ENCODE measurements at places on chromosomes 1 and 21.

DNA sequence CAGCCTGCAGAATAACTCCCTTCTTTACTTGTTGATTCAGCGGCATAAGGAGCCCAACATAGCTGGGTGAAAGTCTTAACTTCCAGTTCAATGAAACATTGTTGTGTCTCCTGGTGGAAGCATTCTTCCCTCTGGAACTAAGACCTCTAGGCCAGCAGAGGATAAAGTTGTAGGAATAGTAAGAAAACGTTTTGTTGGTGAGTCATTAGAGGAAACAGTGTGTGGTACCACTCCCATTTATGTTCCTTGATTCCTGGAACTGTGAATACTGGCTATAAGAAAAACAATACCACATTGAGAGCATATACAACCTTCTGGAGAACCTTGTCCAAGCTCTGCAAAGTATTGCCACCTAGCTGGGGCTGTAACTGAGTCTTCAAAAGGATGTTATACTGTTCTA is 737.4 kb upstream of the ZP4 start:
- peak; percentile 76 for DNase-seq

DNA sequence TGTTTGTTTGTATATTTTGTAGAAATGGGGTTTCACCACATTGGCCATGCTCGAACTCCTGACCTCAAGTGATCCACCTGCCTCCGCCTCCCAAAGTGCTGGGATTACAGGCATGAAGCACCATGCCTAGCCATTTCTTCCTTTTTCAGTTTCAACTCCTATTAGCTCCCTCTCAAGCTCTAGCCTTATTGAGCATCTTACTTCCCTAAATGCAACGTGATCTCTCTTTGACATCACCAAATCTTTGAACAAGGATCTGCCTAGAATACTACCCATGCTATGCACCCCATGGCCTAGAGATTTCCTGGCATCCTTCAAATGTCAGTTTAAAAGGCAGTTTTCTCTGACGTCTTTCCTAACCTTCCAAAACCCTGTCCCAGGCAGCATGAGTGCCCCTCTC is 91.1 kb upstream of the NR5A2 start:
- DNase-seq = no peak

DNA sequence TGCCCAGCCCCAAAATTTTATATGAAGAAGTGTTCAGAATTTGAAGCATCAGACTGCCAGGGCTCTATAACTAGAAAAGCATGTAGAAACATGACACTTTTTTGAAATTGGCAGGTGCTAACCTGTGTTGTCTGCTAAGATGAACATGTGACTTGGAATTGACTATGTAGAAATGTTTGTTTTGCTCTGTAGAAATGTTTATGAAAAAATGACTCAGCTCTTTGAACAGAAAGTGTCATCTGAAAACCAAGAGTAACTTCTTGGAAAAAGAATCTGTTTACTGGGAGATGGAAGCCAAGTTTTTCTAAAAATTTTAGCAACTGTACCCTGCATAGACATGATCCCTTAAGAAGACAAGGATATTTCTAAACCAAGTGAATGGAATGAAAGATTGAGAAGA is 59.2 kb downstream of the LHX9 start:
- DNase-seq = no peak

GRCh38 chr1:219847215-219847855 is 81.0 kb downstream of the SLC30A10 start:
- peak; percentile 64 for DNase-seq

DNA sequence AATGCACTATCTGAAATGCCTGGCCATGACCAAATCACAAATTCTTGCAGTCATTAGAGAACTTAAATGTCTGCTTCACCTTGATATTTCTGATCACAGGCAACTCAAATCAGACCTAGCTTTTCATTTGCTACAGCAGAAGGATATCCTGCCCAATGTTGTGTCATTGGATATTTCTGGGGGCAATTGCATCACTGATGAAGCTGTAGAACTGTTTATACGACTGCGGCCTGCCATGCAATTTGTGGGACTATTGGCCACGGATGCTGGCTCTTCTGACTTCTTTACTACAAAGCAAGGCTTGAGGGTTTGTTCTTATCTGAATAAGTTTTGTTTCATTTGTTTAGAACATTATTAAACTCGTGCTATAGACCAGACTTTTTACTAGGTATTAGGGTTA is 14.9 kb downstream of the ZYG11A start:
- no peak for DNase-seq

- no peak for DNase-seq
These were observed 13.0 kb downstream of the CAPN8 start for GRCh38 chr1:223652436-223652941.

DNA sequence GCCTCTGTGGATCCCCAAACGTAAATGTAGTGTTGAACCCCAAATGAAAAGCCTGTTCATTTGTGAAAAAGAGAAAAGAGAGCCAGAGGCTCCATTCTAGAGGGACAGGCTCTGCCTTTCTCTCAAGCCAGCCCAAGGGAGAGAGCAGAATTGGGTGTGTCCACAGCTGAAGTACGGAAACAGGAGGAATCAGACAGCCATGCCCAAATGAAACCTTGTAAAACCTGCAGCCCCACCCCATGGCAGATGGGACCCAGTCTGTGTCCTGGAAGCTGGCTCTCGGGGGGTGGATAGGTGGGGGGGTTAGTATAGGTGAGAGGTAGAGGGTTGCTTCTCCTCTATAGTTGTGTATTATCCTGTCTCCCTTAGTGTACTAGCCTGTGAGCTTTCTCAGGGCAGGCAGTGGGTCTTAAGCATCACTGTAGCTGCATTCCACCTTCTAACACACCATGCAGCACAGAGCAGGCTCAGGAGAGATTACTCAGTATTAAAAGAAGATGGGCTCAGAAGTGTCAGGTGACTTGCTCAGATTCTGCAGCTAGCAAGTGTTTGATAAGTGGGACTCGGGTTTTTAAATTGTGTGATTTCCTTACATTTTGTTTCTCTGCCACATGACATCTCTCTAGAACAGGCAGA is 67.4 kb upstream of the SIPA1L2 start:
- DNase-seq = no peak

- peak; percentile 35 for DNase-seq
These were observed 43.5 kb downstream of the LGR6 start for GRCh38 chr1:202237052-202237451.

GRCh38 chr1:66351913-66352312 is 182.0 kb upstream of the SGIP1 start:
- DNase-seq = no peak

- no peak for DNase-seq
These were observed 7.4 kb downstream of the GPR137B start for GRCh38 chr1:236149696-236150228.

GRCh38 chr1:210771131-210771530 is 362.8 kb downstream of the KCNH1 start:
- no peak for DNase-seq

DNA sequence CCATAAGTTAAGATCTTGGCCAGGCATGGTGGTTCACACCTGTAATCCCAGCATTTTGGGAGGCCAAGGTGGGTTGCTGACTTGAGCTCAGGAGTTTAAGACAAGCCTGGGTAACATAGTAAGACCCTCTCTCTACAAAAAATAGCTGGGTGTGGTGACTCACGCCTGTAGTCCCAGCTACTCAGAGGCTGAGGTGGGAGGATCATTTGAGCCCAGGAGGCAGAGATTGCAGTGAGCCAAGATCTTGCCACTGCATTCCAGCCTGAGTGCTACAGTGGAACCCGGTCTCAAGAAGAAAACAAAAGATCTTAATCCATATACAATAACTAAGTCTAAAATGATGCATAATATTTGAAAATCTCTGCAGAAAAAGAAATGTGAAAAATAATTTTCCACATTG is 165.5 kb upstream of the NR5A2 start:
- peak; percentile 13 for DNase-seq

DNA sequence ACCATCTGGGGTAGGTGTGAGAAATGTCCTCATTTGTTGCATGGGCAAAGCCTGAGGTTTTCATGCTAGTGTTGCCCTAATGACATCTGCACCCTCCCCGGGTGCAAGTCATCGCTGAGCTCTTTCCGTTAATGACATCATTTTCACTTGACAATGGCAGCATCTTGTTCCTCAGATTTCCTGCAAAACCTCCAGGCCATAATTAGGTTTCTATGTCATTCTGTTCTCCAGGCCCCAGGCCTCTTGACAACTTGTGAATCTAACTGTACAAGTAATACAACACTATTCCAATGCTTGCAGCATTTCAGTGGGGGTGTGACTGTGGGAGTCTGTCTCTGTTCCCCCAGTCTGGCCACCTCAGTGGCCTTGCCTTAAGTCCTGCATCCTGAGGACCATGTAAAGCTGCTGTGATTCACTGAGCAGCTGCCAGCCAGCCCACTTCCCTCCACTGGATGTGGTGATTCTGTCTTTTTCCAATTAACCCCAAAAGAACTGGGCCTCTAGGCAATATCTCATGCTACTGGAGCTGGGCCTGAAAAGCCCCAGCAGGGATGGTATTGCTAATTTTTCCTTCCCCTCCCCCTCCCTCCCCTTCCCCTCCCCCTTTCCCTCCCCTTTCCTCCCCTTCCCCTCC is 22.8 kb downstream of the RAB7B start:
- DNase-seq = no peak

- DNase-seq = no peak
These were observed 206.4 kb upstream of the LMO4 start for GRCh38 chr1:87122243-87122642.

- peak; percentile 50 for DNase-seq
These were observed 8.9 kb upstream of the LEMD1 start for GRCh38 chr1:205430696-205431305.

DNA sequence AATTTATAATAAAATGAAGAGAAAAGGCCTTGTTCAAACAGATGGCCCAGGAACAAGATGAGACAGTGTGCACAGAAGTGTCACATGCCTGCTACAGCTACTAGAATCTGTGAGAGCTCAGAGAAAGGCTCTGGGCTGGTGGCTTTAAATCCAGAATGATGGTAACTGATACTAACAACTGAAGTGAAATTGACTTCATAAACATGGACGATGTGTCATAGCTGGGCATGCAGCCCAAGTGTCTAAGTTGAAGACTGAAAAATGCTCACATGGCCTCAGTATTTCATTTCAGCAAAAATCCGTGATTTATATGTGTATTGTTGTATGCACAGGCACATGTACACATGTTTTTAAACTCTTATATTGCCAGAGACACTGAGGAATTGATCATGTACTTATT is 208.3 kb upstream of the RUNX1 start:
- DNase-seq = peak; percentile 97

DNA sequence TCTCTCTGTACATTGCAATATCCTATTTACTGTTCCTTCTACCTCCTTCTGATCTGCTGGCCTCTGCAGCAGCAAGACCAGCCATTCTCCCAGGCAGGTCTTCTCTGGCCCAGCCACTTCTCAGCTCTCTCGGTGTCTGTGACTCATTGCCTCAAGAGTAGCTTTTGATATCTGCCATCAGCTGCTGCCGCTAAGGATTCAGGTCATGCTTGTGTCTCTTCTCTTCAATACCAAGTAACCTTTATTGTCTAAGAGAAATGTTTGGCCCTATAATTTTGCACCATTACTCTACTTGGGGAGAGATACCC is 101.8 kb downstream of the TMEM53 start:
- DNase-seq = no peak

DNA sequence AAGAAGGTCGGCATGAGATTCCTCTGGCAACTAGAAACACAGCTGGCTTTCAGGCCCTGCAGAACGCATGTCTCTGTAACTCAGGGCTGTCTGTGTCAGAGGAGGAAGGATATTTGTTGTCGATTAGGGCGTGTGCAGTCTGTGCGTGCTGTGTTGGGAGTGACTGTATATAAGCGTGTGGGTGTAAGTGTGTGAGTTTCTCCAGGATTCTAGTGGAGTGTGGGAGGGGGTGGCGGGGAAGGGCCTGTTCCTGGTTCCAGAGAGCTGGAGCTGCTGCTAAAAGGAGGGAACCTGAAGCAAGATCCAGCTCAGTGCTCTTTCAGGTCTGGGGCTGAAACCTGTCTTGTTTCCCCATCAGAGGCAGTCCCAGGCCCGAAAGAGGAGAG is 74.3 kb downstream of the SLC16A1 start:
- peak; percentile 16 for DNase-seq

- peak; percentile 47 for DNase-seq
These were observed 13.2 kb downstream of the MAN1C1 start for GRCh38 chr1:25629836-25630235.

- DNase-seq = no peak
These were observed 488 bp downstream of the DBT start for GRCh38 chr1:100249155-100249536.

DNA sequence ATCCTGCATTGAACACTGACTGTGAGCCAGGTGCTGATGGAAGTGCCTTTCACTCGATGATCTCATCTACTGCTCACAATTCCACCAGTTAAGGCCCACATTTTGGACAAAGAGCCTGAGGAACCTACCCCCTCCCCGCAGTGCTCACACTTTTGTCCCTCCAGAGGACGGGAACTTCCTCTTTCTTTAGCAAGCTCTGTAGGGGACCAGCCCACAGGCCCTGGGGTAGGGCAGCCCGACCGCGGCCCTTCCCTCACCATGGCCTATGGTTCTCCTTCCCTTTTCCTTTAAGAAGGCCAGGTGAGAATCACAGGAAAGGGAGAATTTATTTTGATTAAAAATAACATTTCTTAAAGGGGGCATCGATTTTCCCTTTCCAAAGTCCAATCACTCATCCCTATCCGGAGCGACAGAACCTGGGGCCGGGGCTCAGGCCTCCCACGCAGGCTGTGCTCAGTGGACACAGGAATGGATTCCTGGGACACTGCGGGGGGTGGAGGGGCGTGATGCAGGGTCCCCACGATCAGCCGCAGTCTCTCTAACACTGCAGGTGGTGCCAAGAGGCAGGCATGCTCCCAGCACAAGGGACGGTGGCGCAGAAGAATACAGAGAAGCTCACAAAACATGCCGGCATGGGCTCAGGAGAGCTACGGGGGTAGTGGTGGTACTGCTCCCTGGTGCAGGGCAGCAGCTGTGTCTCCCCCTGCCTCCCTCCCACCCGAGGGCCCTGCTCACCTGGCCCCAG is 8.9 kb upstream of the KCNE1 start:
- no peak for DNase-seq

- no peak for DNase-seq
These were observed 44.1 kb upstream of the KCND3 start for GRCh38 chr1:112033439-112034120.

DNA sequence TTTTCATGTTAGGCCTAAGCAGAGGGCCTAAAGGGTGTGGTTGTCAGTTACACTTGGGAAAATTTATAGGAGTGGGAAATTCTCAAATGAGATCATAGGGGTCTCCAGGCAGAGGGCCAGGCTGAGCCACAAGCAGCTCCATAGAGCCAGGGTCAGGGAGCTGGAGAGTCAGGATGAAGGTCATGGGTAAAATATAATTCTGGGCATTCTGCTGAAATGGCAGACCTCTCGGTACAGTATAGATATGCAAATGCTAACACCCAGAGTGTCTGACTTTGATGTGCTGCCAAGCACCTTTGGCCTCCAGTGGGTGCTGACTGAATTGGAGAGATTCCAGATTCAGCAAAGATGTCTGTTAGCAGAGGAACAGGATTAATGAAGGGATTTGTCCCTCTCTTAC is 40.1 kb downstream of the DNM3 start:
- DNase-seq = no peak

All from fibroblast of skin of back (primary cell).